ENCODE measurements at places on chromosomes 2 and 18. TPM values are rescaled to one million over a fixed set of nuclear protein-coding genes. Genes with fewer than 3 reads are reported as not detected.

The ZC3H6 gene
- 4.7 TPM for total RNA-seq

The CABYR gene
- 5.2 TPM for total RNA-seq

The STARD6 gene
- not detected for total RNA-seq

The FBXO48 gene
- 0.31 TPM for total RNA-seq

The CNGA3 gene
- total RNA-seq: not detected

The TMEM178A gene
- total RNA-seq: 1.0 TPM

The LBH gene
- 5.4 TPM for total RNA-seq

The GKN2 gene
- not detected for total RNA-seq

The LIPG gene
- 12.8 TPM for total RNA-seq

The CTLA4 gene
- 0.78 TPM for total RNA-seq

The MXD1 gene
- total RNA-seq: 5.9 TPM

The IL36RN gene
- not detected for total RNA-seq

The SIX3 gene
- total RNA-seq: not detected

The FOXI3 gene
- not detected for total RNA-seq

The OTX1 gene
- not detected for total RNA-seq

The LRRC30 gene
- not detected for total RNA-seq

The ITGAV gene
- total RNA-seq: 81.8 TPM

The BOLL gene
- total RNA-seq: not detected

The VWA3B gene
- total RNA-seq: not detected

The SERPINB10 gene
- total RNA-seq: not detected

The DNPEP gene
- total RNA-seq: 61.1 TPM

All from cardiac ventricle fibroblast (primary cell).